ENCODE measurements at places on chromosomes 2 and 18.

DNA sequence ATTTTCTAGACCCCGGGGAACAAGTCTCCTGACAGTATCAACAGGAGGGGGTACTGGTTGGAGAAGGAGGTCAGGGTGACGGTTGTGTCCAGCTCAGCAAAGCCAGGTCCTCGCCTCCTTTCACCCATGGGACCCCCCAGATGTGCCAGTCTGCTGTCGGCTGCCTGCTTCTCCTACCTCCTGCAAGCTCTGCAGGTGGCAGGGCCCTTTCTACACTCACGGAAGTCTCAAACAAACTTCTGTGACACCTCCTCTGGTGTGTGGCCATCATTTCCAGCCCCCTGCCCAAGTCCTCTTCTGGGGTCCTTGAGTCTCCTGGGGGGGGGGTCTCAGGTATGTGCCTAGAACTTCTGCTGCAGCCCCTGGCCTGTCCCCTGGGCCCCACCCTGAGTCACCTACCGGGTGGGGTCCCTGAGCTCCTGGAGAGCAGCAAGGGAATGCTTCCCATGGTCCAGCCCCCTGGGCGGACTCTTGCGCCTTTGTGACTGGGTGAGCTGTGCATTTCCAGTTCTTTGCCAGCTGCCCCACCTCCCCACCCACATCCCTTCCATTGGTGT lies 12.8 kb downstream of the SH3RF3 start:
- DNase-seq, result no peak

GRCh38 chr18:36424741-36425142 lies 127.2 kb downstream of the FHOD3 start:
- no peak for DNase-seq

DNA sequence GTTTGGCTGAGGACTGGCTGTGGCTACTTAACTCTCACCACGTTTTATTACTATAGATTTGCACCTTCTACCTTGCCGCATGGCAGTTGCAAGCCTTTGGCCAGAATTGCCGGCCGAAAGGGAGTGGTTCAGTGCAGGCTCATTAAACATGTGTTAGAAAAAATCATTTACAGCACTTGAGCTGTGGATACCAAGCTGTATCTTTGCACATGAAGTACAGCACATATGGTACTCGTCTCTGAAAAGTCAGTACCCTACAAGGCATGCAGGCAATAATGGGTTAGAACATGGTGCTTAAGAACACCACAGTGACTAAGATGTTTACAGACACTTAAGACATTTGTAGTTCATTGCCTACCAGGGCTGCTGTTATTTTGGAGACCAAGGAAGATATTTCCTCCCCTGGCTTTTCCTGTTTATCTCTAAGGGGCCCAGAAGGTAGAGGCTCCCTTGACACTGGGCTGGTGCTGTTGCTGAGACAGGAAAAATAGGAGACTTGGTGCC lies 103.1 kb downstream of the ZNF532 start:
- DNase-seq, result no peak

- no peak for DNase-seq
Measured at GRCh38 chr2:239461291-239462190, 60.7 kb upstream of the HDAC4 start.

GRCh38 chr2:177666408-177666807 lies 273.8 kb downstream of the AGPS start:
- DNase-seq, result no peak

GRCh38 chr2:101718993-101719571 lies 21.6 kb downstream of the MAP4K4 start:
- DNase-seq, result no peak

DNA sequence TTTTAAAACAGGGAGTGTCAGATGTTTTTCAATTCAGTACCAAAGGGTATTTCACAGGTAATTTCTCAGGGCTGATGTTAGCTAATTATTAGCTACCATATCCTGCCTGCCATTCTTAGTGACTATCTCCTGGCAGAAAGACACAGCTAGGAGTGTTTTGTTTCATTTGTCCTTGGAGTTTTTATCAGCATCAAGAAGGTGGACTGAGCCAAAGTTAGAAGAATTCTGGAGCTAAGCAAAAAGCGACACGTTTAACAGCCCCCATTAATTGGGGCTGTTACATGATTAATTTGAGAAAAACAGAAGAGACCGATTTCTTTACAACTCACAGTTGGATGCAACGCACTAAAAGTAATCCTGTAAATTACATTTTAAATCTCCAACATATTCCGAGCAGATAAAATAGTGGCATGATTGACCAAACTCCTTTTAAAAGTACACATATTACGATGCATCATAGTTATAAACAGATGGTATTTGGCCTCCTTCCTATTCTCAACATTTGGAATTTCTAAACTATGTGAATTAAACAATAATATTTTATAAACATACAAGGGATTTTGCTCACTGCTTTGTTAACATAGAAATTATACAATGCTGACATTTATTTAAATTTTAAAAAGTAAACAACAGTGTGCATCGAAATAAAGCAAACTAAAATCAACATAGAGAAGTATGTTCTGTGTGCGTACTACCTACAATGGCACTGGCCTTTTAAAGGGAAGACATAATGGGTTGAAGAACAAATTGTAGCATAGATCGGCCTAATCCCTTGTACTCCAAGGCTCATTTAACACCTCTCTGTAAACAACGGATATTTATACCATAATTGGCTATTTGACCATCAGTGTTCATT lies 585.1 kb downstream of the ZEB2 start:
- no peak for DNase-seq

GRCh38 chr2:134253804-134254203 lies at the start of gene MGAT5:
Gene MGAT5 (plus strand): TSS chr2:134254072. CDS start chr2:134254404, 332 bp downstream.
- DNase-seq, result no peak

- no peak for DNase-seq
Measured at GRCh38 chr2:80001701-80002101, 302.9 kb downstream of the LRRTM1 start.

DNA sequence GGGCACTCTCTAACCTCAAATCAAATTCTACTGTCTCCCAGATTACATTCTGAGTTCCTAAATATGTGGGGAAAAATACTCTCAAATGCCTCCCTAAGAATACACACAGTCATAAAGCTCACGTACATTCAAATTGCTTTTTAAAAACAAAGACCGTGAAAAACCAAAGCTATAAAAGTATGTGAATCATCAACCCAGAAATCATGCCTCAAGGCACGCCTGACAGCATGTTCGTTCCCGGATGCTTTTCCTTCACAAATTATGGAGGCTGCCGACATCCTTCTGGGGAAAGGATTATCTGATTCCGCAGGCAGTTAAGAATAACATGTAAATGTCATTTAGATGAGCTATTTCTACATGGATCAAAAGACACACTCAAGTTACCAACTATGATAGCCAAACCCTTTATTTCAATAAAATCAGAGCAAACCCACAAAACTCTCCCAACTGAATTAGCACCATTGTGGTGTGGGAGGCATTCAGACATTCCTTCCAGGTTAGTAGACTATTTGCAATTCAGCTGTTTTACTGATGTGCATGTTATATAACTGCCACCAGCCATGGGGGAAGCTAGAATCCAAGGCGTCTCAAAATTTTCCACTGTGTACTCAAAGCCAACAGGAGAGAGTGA lies 398.2 kb upstream of the TRIB2 start:
- DNase-seq, result no peak

- no peak for DNase-seq
Measured at GRCh38 chr2:235543128-235543750, 49.4 kb downstream of the AGAP1 start.

GRCh38 chr18:23735021-23735464 lies 45.8 kb downstream of the LAMA3 start:
- DNase-seq, result no peak

DNA sequence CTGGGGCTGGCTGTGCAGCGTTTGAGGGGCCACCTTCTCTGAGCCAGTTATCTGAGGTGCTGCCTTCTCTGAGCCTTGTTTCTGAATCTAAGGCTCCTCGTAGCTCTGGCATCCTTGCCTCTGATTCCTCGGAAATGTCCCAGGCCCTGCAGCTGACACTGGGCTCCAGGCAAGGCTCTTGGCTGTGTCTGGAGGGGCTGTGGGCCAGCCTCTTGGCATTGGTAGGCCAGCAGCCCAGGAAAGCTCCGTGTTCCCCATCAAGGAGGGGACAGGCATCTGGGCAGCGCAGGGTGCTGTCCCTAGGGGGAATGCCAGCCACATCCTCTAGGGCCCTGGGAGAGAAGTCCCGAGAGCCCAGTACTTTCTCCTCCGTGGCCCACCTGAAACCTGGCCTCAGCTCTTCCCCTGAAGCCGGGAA lies 40.7 kb upstream of the TAF1B start:
- no peak for DNase-seq

GRCh38 chr2:147575106-147575505 lies 269.7 kb upstream of the ACVR2A start:
- DNase-seq, result no peak

Data from NCI-H510A (cell line).